Activated naive CD8-positive, alpha-beta T cell treated with anti-CD3 and anti-CD28 coated beads, Interleukin-2, amount 10 ng/mL, durations not matched to agents 7 days and 5 days (primary cell): ENCODE measurements at places on chromosomes 3 and 15. TPM values are rescaled to one million over a fixed set of nuclear protein-coding genes. Genes with fewer than 3 reads are reported as not detected.

DNA sequence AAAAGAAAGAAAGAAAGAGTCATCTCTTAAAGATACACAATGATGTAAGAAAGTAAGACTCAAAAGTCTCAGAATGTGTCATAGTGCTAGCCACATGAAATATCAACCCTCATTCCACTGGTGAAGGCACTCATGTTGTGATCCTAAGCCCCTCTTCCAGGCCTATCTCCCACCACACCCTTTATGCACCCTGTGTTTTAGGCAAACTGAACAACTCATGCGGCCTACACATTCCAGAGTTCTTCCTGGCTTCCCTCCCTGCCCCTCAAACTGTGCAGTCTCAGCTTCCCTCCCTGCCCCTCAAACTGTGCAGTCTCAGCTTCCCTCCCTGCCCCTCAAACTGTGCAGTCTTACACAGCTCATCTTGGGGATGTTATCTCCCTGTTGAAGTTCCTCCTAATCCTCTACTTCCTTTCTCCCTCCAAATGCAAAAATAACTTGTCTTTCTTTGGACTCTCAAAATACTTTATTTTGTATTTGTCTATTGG is 69.0 kb upstream of the FNDC3B start:
- DNase-seq: no peak

Gene STX19
- not detected for total RNA-seq

Gene GHSR
- not detected for total RNA-seq

Gene OPA1
- total RNA-seq: 57.9 TPM

DNA sequence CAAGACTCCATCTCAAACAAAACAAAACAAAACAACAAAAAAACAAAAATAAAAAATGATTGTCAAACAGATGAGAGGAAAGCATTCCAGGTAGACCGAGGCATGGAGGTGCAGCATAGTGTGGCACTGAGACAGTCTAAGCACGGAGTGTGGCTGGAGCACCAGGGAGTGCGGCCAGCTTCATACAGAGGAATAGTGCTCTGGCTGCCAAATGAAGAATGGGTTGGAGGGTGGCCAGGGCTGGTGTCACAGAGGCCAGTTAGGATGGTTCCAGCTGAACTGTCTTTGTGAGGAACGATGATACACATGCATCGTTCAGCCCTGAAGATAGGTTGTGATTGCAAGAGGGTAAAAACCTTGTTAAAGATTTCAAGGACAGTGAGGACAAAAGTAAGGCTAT is 28.3 kb downstream of the MITF start:
- DNase-seq: no peak

DNA sequence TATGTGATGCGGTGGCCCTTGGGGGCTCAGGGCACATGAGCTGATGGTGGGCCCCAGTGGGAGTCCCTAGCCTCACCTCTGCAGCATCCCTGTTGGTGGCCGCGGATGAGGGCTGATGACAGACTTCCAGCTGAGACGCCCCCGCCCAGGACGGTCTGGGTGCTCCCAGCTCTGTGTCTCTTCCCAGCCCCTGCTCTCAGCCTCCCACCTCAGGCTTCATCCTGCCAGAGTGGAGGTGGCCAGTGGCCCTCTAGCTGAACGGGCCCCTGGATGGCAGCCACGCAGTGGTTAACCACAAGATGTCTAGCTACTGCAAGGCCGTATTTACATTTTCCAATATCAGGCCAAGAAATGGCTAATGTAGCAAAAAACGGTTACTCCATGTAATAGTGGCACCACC is 205.3 kb upstream of the LINGO1 start:
- no peak for DNase-seq

DNA sequence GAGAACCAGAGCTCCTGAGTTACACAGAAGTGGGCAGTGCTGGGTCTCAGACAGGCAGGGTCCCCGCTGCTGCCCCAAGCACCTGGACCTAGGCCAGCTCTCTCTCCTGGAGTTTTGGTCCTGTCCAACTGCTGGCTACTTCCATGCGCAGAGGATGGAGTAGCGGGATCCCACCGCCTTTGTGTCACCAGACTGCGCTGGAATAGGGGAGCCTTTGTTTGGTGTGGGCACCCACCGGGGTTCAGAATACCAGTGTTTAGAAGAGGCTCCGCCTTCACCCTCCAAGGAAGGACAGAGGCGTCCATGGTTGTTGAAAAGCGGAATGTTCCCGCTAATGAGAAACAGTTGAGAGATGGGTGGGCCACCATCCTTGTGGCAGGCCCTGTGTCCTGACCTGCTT is 154.4 kb downstream of the DNAJB8 start:
- DNase-seq: no peak

Gene SLC2A2
- total RNA-seq: not detected

DNA sequence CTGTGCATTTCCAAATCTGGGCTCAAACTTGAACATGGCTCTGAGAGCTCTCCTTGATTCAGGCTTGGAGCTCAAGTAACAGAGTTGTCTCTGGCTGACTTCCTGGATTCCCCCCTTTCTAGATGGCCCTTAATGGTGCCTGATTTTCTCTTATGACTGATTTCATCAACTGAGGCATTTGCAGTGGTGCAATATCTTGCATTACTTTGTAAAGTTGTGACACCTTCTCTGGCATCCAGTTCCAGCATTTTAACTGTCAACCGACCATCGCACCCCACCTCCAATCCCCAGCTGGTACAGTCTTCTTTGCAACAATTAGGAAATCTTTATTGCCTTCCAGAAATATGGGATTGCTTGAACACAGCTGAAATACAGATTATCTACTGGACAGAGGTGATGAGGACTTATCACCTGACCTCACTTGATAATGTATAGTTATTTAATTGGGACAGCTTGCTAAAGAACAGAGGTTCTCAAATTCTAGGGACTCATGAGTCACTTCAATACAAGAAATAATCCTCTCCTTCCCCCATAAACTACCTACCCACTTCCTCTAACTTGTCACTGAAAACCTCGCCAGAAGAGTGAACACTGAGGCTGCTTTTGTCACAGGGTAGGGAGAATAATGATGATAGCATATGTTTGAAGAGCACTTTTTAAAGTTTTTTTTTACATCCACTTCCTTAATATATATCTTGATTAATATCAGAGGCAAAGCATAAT is 41.8 kb downstream of the FILIP1L start:
- no peak for DNase-seq

GRCh38 chr15:55863911-55864310 is 121.0 kb upstream of the PRTG start:
- DNase-seq: no peak

DNA sequence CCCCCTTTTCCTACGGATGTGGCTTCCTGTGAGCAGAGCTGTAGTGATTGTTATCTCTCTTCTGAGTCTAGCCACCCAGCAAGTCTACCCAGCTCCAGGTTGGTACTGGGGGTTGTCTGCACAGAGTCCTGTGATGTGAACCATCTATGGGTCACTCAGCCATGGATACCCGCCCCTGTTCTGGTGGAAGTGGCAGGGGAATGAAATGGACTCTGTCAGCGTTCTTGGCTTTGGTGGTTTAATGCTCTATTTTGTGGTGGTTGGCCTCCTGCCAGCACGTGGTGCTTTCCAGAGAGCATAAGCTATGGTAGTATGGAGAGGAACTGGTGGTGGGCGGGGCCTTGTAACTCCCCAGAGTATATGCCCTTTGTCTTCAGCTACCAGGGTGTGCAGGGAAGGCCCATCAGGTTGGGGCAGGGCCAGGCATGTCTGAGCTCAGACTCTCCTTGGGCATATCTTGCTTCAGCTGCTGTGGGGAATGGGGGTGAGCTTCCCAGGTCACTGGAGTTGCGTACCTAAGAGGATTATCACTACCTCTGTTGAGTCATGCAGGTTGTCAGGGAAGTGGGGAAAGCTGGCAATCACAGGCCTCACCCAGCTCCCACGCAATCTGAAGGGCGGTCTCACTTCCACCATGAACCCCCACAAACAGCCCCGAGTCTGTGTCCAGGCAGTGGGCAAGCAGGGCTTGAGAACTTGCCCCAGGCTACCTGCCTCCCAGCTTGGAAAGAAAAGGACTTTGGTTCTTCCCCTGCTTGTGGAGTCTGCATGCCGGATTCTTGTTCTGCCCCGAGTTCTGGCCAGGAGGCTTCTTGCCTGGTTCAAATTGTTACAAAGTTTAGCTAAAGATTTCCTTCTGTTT is 9.0 kb upstream of the ADGRG7 start:
- no peak for DNase-seq

DNA sequence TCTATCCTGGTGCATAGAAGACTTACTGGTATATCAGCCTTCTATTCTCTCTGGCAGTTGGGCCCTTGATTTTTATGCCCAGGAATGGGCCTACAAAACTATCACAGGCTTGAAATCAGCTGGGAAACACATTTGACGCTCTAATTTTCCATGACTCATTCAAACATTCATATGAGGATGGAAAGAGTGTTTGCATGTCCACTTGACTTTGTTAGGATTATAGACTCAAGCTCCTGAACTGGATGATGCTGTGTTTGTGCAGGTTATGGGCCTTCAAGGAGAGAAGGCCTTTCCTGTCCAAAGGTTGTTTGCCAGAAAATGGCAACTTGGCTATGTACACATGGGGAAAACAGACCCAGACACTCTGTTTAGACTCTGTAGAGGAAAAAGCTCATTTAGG is 219.9 kb downstream of the GAP43 start:
- DNase-seq: no peak

DNA sequence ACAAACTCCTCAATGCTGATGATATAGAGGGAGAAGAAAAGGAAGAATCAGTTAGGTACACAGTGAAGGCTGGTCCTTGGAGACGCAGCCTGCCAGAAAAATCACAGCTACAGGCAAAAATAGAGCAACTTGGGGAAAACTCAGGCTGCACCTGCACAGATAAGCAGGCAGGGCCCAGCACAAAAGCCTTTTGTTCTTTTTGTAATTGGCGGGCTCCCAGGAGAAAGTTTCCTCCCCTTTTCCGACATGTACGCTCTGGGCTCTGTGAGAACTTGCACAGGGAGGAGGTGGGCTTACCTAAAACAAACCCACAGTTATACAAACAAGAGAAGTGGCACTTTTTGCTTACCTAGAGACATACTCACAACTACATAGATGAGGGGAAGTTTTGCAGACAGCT is 813.4 kb upstream of the EPHA6 start:
- DNase-seq: no peak

Gene LMOD3
- not detected for total RNA-seq
